ENCODE measurements at places on chromosomes 2 and 18.

GRCh38 chr18:12327510-12328178, 19.6 kb downstream of the TUBB6 start:
- DNase-seq, result peak; percentile 67

DNA sequence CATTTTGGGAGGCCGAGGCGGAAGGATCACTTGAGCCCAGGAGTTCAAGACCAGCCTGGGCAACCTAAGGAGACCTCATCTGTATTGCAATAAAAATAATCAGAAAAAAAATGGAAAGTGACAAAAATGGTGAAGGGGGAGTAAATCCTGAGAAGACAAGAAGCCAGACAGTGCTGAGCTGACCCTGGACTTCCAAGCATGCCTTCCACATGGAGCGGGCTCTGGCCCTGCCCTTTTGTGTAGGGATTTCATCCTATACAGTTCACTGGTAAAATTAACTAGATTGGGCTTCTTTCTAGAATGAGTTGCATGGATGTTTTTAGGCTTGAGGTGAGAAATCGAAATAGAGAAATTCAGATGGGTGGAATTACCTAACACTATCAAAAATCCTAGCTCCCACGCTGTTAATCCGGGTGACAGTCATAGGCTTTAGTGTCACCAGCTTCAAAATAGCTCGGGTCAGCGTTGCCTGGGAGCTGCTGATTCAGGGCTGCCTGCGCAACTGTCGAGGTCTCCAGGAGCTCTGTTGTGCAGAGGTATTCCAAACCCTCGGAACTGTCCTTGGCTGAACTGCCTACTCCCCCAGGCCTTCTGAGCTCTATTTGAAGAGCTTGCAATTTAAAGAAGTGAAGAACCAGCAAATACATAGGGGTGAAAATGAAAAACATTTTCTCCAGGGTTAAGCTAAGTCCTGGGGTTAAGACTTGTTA, 21.5 kb upstream of the ZNF532 start:
- no peak for DNase-seq

GRCh38 chr18:62844850-62845643, 129.7 kb downstream of the PHLPP1 start:
- DNase-seq, result no peak

GRCh38 chr2:194602750-194603149, 1054.3 kb upstream of the SLC39A10 start:
- no peak for DNase-seq

DNA sequence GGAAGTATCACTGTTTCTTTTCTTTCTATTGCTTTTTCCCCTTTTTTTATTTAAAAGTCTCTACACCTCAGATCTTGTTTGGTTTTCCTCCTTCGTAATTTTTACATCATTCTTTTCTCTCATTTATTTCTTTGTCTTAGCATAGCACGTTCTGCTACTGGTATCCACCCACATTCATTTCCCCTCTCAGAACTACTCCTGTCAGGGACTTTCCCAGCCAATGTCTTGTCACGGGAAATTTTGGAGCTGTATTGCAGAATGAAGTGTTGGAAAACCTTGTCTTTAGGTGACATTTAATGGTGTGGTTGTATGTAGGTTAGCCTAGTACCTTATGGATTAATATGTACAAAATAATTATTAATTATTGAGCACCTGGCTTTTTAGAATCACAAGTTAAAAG, 34.0 kb downstream of the TTLL4 start:
- no peak for DNase-seq

- DNase-seq, result no peak
These were observed 320.5 kb upstream of the ZNF521 start for GRCh38 chr18:25672490-25672889.

GRCh38 chr2:163453920-163454319, 281.9 kb downstream of the FIGN start:
- DNase-seq, result no peak
